Upper lobe of left lung (tissue), 6 donors: ENCODE measurements at places on chromosomes 4 and X. TPM values are rescaled to one million over a fixed set of nuclear protein-coding genes. Genes with fewer than 3 reads are reported as not detected.

The SPANXA2 gene
- not detected for total RNA-seq

The SPANXN3 gene
- not detected for total RNA-seq

The GSX2 gene
- not detected for total RNA-seq

The SMIM31 gene
- 0.61 TPM for total RNA-seq

The ADH6 gene
- 0.30 TPM for total RNA-seq

The HS6ST2 gene
- 2.5 TPM for total RNA-seq

The RPL36A gene
- 248 TPM for total RNA-seq

The CLDN22 gene
- not detected for total RNA-seq

The SUPT20HL1 gene
- not detected for total RNA-seq

The EGF gene
- total RNA-seq, result 9.2 TPM

The GPR143 gene
- not detected for total RNA-seq

The AMER1 gene
- total RNA-seq, result 3.5 TPM
